GDM1 (cell line): ENCODE measurements at places on chromosomes 7 and 10.

GRCh38 chr7:128266883-128267594 is 26.0 kb downstream of the LEP start:
- DNase-seq, result no peak

GRCh38 chr7:66237906-66238772 is 33.0 kb downstream of the TPST1 start:
- DNase-seq, result no peak

- no peak for DNase-seq
Measured at GRCh38 chr7:16684935-16685334, 39.0 kb downstream of the BZW2 start.

DNA sequence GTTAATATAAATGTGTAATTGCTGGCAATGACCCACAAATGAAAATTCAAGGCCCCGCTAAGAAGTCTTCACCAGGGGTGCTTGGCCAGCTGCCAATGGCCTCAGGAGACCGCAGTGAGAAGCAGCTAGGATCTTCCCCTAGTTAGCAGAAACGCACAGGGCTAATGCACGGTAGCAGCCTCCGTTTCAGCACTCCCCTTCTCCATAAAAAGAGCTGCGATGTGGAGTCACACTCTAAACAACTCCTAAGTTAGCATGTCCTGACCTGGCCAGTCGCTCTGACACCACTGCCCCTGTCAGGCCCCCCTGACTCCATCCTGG is 139.0 kb downstream of the SEPTIN14 start:
- DNase-seq, result no peak

DNA sequence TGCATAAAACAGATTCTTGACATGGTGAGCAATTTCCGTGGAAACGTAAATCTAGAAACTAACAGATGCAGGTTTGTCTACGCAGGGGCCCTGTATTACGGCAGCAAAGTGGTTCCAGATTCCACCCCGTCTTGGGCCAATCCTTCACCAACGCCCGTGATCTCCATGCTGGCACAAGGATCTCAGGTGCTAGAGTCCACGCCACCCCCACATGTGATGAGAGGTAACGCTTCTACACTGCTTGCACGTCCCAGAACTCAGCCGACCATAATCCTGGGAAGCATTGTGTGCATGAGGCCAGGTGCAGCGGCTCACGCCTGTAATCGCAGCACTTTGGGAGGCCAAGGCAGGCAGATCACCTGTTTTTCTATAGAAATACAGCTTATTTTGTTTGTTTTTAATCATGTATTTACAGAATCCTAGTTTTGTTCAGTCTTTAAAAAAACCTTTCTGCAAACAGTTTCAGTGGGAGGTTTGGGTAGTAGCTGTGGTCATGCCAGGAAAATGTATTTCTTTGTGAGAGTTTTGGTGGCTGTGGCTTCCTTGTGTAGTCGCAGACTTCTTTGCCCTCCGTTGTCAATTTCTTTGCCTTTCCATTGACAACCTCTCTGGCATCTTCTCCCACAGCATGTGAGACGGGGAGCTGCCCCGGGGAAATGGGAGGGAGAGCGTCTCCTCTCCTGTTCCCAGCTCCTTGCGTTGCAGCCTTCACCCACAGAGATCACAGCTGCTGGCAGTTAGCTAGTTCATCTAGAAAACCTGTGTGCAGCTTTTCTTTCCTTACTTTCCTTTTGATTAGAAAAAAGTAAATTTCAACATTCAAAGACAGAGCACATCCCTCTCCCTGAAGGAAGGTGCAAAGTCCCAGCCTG is 35.7 kb downstream of the ITIH2 start:
- no peak for DNase-seq

DNA sequence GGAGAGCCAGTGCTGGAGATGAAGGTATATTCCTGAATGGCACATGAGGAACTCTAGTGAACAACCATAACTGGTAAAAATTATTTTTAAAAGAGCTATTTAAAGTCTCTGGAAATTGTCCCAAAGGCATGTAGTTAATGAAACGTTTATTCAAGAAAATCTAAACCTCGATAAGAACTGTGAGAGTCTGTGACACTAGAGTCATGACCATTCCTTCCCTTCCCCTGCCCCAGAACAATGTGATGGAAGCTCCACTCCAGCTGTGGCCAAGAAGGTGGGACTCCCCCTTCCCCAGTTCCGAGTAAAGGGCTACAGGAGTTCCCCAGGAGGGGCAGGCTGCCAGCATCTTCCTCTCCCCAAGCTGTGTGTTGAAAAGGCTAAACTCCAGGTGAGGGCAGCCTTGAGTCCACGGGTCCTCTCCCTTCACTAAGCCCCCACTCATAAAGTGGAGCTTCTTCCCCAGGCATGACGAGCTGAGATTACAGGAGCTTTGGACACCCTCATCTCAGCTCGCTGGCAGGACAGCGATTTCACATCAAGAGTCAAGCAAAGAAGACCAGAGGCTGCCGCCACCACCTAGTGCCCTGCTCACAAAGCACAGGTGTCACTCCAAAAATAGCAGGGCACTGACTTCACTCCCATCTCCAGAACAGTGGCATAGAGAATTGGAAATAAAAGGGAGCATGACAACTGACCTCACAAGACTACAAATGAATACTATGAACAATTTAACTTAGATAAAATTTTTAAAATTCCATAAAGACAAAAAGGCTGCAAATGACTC is 68.5 kb downstream of the NHLRC2 start:
- no peak for DNase-seq

DNA sequence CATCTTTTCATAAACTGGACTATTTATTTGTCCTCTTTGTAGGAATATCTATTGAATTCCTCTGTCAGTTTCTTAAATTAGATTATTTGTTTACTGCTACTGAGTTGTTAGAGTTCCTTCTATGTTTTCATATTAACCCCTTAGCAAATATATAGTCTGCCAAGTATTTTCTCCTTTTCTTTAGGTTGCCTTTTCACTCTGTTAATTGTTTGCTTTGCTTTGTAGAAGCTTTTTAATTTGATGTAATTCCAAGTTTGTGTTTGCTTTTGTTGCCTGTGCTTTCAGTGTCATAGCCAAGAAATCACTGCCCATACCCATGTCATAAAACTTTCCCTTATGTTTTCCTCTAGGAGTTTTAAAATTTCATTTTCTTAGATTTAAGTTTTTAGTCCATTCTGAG is 256.2 kb upstream of the SEMA3A start:
- no peak for DNase-seq

DNA sequence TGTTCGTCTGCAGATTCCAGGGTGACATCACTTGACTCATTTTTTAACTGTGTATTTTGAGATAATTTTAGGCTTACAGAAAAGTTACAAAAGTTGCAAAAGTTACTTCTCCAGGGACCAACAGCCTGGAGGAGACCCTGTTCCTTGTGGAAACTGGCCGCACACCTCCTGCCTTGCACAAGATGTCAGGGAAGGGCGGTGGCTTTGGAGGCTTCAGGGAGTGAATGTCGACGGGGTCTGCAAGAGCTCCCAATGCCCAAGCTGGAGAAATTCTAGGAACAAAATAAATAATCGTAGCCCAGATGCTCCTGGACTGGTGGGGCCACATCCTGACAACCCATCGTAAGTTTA is 62.2 kb upstream of the FAM20C start:
- no peak for DNase-seq

DNA sequence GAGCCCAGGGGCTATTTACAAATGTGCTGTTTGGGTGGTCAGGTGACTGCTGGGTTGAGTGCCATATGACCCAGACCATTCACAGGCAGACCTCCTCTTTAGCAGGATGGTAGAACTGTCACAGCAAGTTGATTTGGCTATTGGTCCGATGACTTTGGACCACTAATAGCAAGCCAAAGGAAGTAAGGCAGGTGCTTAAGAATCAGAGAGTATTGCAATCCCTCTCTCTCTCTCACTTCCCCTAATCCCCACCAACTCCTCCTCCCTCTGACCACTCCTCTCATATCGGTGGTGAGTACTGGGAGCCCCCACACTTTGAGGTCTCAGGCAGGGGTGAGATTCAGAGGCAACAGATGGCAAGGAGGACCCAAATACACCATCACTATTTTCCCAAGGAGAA is 165.3 kb downstream of the TRIL start:
- no peak for DNase-seq

- no peak for DNase-seq
Measured at GRCh38 chr7:106220307-106220706, 64.5 kb downstream of the NAMPT start.

- no peak for DNase-seq
Measured at GRCh38 chr7:92025260-92025659, 84.6 kb downstream of the AKAP9 start.

DNA sequence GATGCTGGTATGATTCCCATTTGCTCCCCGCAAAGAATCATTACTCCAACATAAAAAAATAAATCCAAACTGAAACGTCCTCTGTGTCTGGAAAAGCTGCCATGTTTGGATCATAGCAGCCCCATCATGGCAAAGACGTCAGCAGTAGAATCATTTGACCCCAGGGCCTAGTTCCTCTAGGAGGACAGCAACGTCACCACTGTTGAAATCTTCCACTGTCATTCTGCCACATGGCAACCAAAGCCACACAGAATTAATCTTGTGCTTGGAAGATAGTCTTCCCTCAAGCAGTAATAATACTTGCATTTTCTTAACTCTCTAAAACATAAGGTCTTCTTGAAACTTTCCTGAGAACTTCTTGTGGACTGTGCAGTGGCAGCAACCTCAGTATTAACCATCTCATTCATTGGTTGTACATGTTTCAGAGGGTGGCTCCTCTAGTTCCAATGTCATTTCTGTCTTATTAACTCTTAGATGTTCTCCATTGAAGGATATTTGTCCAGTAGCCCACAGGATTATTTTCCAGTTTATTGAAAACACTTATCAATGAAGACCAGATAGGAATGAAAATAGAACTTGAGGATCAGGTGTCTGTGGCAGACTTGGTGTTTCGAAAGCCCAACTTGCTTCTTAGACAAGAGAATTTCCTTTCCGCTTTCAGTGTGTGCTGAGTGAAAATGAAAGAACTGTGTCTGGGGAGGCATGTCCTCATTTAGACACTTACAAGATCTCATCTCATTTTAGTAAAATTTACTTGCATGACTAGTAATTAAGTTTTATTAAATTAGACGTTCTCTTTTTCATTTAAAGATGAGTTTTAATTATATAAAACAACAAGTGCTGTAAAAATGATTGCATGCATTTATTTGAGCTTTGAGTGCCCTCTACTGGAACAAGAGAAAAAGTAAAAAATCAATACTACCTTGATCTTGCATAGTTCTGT is 28.9 kb upstream of the INHBA start:
- no peak for DNase-seq

- no peak for DNase-seq
Measured at GRCh38 chr7:120254845-120255244, 18.1 kb upstream of the KCND2 start.

- no peak for DNase-seq
Measured at GRCh38 chr10:6388261-6388893, 185.6 kb downstream of the PFKFB3 start.

DNA sequence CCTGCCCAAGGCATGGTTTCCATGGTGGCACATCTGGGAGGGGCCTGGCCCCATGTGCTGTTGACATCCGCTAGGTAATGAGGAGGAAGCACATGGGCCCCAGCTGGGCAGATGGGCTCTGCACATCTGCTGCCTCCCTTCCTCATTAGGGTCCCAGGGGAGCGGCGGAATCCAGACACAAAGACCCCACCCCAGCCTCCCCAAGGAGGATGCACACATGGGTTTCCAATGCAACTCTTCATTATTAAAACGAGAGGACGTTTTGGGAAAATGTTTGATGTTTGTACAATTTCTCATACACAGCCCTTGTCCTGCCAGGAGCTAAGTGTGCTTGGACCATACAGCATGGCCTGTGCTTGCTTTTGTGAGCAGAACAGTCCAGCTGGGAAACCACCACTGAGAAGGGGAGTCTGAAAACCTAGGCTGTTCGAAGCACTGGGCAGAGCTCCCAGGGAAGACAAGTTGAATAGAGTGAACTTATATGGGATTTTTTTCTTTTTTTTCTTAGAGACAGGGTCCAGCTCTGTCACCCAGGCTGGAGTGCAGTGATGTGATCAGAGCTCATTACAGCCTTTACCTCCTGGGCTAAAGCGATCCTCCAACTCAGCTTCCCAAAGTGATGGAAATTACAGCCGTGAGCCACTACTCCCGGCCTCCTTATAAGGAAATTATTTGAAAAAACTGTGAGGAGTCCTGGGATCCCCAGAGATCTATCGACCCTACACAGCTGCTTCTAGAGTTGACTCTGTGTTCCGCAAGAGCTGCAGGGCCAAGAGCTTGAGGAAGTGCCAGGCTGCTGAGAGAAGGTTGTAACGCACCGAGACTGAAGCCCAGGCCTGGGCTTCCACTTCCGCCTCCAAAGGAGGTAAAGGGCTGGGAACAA is 23.4 kb downstream of the FAM107B start:
- DNase-seq, result no peak

GRCh38 chr7:27229448-27229847 is 13.2 kb upstream of the EVX1 start:
- no peak for DNase-seq

DNA sequence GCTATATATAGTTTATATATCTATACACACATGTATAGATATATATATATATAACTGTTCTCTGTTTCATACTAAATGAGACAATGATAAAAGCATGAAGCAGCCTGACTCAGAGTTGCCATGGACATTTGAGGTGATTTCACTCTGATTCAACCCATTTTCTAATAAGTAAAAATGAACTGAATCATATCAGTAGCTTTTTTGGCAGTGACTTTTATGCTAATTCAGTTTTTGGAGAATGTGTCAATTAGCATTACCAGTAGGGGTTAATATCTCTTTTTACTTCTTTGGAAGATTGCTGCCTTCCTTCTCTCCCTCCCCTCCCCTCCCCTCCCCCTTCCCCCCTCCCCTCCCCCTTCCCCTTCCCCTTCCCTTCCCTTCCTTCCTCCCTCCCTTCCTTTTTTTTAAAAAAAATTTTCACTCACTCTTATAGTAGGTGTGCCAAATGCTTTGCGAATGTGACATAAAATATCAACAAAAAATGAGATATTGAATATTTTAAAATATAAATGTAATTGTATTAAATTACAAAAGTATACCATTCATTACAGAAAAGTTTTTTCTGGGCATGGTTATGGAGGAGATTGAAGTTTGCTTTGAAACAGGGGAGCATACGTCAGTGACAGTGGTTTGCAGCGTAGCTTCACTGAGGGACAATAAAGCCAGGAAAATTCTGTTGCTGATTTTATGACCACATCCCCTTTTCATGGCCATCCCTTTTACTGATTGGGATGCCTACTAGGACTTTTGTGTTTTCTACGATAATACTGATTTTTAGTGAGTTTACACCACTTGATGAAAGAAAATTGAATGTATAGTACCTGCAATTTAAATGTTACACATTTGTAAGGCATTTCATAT is 64.0 kb upstream of the KLF6 start:
- no peak for DNase-seq
